Stimulated activated CD8-positive, alpha-beta memory T cell treated with anti-CD3 and anti-CD28 coated beads, Interleukin-4, amount 100 ng/mL, for 1 hour (primary cell): ENCODE measurements at places on chromosomes 3 and 15.

- DNase-seq: peak; percentile 27
Observed at GRCh38 chr3:133487920-133488540, 85.5 kb upstream of the CDV3 start.

- no peak for DNase-seq
Observed at GRCh38 chr3:8273479-8273878, 228.1 kb upstream of the LMCD1 start.

- DNase-seq: no peak
Observed at GRCh38 chr3:118785415-118785814, 249.2 kb downstream of the IGSF11 start.

DNA sequence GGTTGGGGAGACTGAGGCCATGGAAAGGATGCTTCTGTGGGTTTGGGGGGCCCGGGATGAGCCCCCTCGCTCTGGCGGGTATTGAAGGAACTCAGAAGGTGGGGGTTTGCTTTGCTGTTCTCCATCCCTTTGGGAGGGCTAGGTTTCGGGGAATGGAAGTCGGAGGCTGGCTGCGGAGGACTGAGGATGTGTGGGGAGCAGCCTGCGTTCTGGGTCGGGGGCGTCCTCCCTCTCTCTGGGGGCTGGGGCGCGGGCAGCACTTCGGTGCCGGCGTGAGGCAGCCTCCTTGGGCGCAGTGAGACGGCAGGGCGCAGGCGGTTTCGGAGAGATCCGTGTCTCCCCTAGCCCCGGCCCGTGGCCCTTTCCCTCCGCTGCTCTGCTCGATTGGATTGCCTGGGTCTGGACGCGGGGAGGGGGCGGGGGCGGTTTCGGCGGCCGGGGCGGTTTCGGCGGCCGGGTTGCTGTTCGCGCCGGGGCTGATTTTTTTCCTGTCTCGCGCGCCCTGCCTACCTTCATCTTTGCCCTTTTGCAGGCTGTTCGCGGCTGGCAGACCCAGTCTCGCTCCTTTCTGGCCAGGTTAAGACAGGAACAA is 1.4 kb downstream of the PTPRG start:
- DNase-seq: no peak

DNA sequence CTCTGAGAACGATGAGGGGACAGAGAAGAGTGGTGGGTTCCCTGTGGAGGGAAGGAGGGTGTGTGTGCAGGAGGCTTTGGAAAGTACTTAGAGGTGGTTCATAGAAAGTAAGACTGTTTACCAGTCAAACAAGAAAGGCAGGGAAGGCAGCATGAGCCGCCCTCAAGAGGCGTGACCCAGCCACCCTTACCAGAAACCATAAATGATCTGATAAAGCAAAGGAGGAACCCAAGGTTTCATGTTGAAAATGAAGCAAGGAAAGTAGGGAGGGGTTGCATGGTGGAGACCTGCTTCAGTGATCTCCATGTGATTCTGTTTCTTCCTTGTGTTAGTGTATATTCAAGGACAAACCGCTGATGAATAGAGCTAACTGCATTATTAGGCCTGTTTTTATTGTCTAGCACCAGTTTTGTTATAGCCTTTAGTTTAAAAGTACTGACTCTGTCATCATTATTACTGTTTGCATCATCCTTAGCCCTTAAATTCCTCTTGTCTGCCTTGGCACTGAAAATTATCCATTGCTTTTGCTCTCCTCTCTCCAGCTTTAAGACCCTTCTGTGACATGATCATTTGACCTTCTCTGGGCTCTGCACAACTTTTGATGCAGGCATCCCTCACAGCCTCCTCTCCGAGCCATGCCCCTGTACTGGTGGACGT is 96.1 kb downstream of the STAC start:
- DNase-seq: no peak

DNA sequence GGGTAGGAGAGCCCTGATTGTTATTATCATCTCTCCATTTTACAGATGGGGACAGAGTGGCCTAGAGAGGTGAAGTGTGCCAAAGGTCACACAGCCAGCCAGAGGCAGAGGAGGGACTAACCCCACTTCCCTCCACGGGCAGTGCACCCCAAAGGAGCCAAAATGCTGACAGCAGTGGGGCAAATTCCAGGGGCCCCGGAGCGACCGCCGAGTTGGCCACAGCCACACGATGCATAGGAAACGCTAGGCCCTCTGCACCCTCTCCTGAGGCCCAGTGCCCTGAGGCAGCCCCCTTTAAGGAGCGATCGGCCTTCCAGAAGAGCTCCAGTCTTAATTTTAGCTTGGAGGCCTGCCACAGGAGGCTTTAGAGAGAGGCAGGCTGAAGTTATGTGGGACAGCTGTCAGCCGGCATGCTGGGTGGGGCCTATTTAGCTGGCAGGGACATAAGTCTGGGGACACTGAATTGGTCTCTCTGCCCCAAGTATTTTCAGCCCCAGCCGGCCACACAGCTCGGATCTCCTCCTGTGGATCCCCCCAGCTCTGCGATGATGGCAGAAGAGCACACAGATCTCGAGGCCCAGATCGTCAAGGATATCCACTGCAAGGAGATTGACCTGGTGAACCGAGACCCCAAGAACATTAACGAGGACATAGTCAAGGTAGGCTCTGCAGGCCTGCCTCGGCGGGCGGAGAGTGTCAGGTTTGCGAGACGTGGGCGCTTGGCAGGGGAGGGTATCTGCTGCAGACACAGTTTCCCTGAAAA is at the start of gene CAV3:
TSS of gene CAV3 (plus strand) at position 471 of the 763 bp plus-strand sequence. CDS start at position 546, 75 bp downstream.
- no peak for DNase-seq

DNA sequence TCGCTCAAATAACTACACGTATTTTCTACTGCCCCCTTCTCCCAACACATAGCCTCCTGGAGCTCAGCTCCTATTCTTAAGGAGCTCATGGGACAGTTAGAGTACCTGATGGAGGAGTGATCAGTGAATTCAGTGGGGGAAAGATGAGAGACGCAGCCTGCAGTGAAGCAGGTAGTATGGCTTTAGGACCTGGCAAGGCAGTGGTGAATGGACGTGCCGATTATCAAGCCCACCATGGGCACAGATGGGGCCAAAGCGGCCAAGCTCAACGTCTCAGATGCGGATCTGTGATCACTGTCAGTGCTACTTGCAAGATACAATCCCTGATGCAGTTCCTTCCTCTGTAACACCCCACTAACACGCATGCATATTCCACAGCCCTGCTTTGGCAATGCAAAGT is 45.8 kb upstream of the ATP2B2 start:
- DNase-seq: no peak

GRCh38 chr15:89116404-89116803 is 28.1 kb downstream of the ABHD2 start:
- DNase-seq: no peak

- no peak for DNase-seq
Observed at GRCh38 chr3:168065569-168065968, 30.2 kb downstream of the GOLIM4 start.

DNA sequence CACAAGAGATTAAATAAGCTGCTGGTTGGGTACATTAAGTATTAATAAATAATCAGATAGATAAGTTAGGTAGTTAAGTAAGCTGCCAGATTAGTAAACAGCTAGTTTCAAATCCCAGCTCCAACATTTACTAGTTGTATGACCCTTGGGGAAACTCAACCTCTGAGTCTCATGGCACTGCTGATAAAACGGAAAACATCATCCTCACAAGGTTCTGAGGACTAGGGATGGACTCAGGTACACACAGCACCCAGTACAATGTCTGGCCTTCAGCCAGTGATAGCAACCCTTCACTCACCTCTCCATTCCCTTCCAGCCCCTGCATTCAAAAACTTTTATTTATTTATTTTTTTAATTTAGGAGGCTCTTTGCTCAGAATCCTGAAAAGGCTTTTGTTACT is 32.3 kb downstream of the B3GNT5 start:
- no peak for DNase-seq

DNA sequence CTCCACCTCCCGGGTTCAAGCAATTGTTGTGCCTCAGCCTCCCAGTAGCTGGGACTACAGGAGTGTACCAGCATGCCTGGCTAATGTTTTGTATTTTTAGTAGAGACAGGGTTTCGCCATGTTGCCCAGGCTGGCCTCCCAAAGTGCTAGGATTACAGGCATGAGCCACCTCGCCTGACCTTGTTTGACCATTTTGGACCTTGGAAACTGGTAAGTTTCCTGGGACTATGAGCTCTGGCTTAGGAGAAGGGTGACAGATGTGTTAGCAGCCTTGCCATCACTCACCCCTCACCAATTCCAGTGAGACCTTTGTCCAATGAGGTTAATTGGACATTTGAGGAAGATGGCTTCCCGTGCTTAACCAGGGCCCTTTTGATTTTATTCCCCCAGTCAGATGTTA is 19.9 kb downstream of the DNASE1L3 start:
- no peak for DNase-seq

- DNase-seq: no peak
Observed at GRCh38 chr3:135041601-135042000, 246.5 kb downstream of the EPHB1 start.

DNA sequence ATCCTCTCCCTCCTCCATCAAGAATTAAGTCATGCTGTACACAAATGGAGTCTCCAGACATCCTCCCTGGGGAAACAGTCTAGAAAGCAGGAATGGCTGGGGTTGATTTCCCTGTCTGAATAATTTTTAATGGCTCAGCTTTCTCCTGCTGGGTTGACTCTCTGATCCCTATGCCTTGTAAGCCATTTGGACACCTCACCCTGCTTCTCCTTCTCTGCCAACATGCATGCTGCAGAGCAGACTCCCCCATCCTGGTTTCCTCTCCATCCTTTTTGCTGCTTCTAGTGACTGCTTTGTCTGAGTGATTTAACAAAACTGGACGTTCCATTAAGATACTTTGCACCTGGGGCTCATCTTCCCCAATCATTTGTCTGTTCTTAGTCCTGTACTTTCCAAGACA is 22.2 kb downstream of the SV2B start:
- no peak for DNase-seq

- no peak for DNase-seq
Observed at GRCh38 chr15:34436126-34436955, 1.3 kb downstream of the GOLGA8A start.

DNA sequence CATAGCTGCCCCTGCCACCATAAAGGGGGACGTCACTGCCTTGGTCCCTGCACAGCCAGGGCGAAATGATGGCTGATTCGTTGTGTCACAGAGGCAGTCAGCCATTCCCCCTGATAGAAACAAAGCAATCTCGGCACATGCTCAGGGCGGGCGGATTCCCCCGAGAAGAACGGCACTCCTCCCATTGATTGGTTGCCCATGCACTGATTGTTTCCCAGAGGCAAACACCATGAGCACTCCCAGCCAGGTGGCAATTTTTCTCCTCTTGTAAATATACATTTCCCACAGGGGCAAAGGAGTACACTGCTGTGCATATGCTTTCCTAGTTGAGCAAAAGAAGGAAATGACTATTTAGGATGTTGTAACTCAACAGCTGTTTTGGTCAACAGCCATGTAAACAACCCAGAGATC is 56.5 kb downstream of the KY start:
- no peak for DNase-seq

- DNase-seq: no peak
Observed at GRCh38 chr15:74302821-74303359, 64.6 kb downstream of the CYP11A1 start.

GRCh38 chr15:63389902-63390670 is 8.4 kb upstream of the CA12 start:
- no peak for DNase-seq

DNA sequence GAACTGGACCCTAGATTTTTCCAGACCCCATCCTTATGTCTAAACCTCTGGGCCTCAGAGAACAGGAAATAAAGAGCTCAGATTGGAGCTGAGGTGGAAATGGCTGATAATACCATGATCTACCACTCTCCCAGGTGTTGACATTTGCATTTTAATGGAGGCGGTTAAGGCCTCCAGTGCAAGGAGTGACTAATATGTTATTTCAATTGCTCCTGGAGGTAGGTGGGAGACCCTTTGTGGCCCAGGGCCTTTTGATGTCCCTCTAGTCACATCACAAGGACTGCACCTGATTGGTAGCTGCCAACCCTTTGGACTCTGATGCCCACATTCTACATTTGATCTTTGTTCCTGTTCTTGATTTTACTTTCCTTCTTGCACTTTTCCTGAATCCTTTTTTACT is 9.0 kb upstream of the ADCY5 start:
- DNase-seq: no peak

- DNase-seq: no peak
Observed at GRCh38 chr3:167787440-167787839, 51.9 kb downstream of the SERPINI1 start.

DNA sequence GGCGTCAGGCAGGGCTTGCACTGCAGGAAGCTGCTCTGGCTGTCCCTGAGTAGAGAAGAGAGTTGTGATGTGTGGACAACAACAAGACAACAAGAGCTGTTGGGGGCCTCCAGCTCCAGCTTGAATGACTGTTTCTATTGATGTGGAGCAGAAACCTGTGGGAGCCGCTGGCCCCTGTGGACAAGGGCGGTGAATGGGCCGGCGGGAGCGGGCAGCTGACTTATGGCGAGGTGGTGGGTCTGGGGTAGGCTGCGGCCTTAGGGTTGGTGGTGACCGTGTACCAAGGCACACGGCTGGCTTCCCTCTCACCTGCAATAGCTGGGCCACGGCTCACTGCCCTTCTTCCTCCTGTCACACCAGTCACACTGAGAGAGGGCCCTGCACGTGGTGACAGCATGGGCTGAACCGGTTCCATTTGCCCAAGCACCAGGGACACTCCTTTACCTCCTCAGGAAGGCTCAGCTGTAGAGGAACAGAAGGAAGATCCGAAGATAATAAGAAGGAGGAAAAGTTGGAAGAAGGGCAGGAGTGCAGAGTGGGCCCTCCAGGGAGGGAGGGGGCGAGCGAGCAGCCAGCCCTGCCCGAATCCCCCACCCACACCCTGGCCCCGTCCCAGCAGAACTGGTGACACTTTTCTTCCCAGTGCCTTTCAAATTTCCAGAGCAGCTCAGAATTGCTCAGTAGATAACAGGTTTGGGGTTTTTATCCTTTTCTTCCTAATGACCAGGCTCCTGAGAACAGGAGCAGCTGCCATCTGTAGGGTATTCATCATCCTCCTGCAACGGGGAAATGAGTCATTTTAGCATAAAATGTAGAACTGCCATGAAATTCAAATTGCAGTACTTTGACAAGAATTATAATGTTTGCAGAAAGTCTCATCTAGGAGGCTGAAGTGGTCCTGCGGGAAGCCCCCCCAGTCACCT is 136.9 kb downstream of the TJP1 start:
- no peak for DNase-seq

GRCh38 chr15:59699810-59700431 is 10.8 kb upstream of the BNIP2 start:
- no peak for DNase-seq

DNA sequence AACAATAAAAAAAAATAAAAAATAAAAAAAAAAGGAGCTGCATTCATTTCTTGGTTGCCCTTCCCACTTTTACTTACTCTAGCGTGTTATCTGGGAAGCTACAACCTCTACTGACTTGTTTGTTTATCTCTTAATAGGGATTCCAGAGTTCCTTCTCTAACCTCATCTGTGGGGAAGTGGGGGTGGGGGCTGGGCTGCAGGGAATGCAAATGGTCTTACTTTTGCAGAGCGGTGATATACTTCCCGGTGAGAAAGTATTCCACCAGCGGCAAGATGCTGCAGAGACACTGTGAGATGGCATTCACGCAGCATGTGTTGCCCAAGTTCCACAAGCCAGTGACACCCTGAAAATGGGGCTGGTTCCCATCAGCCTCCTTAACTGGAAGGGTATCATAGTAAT is 2.1 kb downstream of the USP50 start:
- no peak for DNase-seq

GRCh38 chr3:7487763-7488162 is 626.8 kb downstream of the GRM7 start:
- DNase-seq: no peak
